Immature natural killer cell (primary cell): ENCODE measurements at places on chromosomes 5 and 9.

- DNase-seq = no peak
Observed at GRCh38 chr5:158466191-158466590, 607.2 kb upstream of the CLINT1 start.

DNA sequence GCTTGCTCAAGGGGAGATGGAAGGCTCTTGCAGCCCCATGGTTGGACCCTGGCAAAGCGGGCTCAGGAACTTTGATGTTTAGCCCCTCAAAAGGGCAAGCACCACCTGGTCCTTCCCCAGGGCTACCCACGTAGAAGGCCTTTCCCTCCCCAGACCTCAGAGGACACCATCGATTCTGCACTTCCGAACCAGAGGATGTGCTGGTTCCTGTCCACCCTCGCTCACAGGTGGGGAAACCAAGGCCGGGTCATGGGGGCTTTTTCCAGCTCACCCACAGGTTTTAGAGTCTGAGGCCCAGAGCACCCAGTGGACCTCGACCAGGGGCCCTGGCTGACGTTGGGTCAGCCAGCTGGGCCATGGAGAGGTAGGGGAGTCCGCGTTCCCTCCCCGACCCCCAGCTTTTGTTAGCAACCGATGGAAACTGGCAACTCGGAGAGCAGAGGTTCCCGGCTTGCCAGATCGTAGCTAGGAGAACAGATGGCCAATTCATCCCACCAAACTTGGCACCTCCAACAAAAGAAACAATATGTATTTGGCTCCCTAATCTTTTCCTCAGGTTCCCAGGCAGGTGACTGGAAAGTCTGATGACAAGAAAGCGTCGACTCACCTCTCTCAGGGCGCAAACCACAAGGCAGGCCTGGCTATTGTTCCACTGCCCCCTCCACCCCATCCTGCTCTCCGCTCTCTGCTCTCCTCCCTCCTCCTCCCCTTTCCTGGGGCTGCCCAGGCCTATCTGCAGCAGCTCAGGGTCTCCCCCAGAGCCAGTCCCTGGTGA, 167.6 kb upstream of the SMIM23 start:
- DNase-seq = no peak

DNA sequence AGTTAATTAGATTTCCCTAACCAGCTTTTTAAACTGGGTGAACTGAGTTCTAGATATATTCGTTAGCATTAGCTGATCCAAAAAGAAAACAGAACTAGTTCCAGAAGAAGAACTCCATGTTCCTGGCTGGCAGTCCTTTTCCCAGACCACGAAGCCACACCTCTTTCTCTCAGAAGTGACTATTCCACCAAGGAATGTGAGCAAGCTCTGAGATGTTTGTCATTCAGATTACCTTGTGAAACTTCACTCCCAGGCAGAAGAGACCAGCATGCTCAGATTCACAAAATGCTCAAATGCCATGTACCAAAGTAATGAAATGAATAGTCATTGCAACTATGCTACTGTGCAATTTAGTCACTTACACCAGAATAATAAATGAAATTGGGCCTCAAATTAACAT, 4.4 kb upstream of the SSBP2 start:
- no peak for DNase-seq

DNA sequence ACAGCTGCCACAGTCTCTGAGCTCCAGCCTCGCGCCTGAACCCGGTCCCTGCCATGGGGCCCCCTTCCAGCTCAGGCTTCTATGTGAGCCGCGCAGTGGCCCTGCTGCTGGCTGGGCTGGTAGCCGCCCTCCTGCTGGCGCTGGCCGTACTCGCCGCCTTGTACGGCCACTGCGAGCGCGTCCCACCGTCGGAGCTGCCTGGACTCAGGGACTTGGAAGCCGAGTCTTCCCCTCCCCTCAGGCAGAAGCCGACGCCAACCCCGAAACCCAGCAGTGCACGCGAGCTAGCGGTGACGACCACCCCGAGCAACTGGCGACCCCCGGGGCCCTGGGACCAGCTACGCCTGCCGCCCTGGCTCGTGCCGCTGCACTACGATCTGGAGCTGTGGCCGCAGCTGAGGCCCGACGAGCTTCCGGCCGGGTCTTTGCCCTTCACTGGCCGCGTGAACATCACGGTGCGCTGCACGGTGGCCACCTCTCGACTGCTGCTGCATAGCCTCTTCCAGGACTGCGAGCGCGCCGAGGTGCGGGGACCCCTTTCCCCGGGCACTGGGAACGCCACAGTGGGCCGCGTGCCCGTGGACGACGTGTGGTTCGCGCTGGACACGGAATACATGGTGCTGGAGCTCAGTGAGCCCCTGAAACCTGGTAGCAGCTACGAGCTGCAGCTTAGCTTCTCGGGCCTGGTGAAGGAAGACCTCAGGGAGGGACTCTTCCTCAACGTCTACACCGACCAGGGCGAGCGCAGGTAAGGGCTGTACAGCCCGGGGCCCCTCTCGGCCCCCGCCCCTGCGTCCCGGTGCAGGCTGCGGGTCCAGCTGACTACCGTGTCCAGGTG, 509 bp downstream of the LVRN start:
- peak; percentile 2 for DNase-seq

DNA sequence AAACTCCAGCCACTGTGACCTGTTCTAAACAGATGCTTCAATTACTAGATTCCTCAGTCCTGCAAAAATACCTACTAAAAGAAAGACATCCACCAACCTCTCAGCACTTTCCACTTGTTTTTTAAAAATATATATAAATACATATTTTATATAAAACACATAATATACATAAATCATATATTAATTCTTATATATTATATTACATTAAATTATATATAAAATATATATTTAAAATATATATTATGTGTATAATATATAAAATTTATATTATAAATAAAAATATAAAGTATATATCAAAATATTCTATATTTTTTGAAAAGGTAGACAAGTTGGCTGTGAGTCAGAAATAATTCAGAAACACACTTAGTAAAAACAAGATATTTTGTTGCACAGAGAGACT, 2371.8 kb upstream of the ACO1 start:
- no peak for DNase-seq

DNA sequence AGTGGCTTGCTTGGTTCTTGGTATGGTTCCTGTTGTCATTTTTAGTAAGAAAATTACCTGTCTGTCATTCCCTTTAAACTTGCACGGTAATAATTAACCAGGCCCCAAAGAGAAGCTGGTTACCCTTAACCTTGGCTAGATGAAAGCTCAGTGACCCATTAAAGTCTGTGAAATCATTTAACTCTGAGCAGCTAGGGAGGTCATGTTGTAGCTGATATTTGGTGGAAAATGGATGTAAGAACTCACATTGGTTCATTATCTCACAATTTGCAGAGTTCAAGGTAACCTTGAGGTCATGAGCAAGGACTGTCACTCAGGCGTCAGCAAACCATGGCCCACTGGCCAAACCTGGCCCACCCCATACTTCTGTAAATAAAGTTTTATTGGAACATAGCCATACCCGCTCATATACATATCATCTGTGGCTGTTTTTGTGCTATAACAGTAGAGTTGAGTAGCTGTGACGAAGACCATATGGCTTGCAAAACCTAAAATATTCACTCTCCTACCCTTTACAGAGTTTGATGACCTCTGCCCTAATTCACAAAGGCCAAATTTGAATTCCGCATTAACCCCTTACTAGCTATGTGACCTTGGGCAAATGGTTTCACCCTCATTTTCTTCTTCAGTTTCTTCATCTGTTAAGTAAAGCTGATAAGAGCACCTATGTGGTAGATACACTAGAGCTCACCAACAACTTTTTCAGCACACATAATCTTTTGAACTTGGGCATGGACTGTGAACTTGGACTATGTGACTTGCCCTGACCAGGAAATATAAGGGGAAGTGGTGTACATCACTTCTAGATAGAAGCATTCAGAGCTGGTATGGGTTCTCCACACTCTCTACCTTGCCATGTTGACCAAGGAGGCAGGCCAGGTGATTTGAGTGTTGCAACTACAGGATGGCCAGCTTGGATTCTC, 61.5 kb upstream of the CPEB4 start:
- DNase-seq = no peak

- DNase-seq = no peak
Observed at GRCh38 chr5:7190712-7191250, 205.2 kb upstream of the ADCY2 start.

- DNase-seq = no peak
Observed at GRCh38 chr9:137789295-137789895, 88.2 kb upstream of the CACNA1B start.

- DNase-seq = no peak
Observed at GRCh38 chr5:122291000-122291901, 20.8 kb upstream of the SNCAIP start.

GRCh38 chr5:107518616-107519015, 152.1 kb downstream of the EFNA5 start:
- DNase-seq = no peak

GRCh38 chr5:118956727-118957126, 31.6 kb downstream of the DTWD2 start:
- no peak for DNase-seq

- no peak for DNase-seq
Observed at GRCh38 chr5:31855134-31856040, 216.5 kb downstream of the PDZD2 start.

- DNase-seq = no peak
Observed at GRCh38 chr9:112203536-112203935, 28.4 kb upstream of the SUSD1 start.

GRCh38 chr5:68795190-68795589, 298.6 kb upstream of the SLC30A5 start:
- no peak for DNase-seq

- no peak for DNase-seq
Observed at GRCh38 chr5:80010754-80011392, 19.8 kb upstream of the MTX3 start.

DNA sequence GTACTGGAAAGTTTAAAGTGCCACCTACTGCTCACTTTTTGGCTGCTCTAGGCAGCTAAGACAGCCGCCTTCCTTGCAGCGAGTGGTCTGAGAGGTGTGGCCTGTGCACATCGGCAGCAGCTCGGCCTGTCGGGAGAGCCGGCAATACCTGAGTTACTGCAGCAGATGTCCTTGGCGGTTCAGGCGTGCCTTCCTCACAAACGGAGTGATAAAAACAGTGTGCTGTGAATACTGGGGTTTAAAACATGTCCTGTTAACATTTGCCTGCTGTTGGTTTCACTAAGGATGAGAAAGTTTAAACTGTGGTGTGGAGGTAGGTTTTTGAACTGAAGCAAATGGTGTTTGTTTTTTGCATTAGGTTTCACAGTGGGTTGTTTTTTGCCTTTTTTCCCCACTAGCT, 12.9 kb downstream of the TRAF2 start:
- no peak for DNase-seq

- DNase-seq = no peak
Observed at GRCh38 chr5:45454114-45454513, 242.1 kb downstream of the HCN1 start.

GRCh38 chr5:97528941-97529340, 345.9 kb upstream of the RIOK2 start:
- no peak for DNase-seq

DNA sequence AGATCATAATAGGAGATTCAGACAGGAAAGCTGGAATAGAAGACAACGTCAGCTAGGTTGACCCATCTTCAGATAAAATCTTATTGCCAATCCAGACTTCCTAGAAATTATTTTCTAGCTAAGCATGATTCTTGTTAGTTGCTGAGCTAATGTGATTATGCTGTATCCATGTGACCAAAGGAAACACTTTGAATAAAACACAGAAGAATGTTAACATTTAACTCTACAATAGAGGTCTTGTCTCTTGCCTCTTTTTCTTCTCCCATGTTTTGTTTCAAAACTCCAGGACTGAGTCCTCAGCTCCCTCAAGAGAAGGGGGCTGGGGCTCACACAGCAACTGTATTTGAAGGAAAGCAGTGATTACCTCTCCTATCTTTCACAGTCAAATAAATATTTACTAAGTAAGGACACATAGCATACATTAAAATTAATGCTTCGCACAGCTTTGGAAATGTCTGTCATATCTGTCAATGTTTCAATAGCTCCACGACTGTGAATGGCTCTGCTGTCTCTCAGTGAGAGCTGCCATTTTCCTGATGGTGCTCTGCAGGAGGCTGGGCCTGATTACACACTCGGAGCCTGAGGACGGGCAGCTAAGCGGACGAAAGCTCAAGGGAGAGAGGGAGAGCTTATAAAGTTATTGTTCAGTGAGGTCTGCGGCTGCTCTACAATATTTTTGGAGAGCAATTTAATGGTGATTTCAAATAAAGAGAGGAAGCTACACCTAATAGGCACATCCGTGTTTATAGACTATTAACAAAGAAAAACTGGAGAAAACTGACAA, 64.8 kb upstream of the ZNF462 start:
- DNase-seq = no peak

- no peak for DNase-seq
Observed at GRCh38 chr5:150789943-150790611, 11.5 kb downstream of the SMIM3 start.

DNA sequence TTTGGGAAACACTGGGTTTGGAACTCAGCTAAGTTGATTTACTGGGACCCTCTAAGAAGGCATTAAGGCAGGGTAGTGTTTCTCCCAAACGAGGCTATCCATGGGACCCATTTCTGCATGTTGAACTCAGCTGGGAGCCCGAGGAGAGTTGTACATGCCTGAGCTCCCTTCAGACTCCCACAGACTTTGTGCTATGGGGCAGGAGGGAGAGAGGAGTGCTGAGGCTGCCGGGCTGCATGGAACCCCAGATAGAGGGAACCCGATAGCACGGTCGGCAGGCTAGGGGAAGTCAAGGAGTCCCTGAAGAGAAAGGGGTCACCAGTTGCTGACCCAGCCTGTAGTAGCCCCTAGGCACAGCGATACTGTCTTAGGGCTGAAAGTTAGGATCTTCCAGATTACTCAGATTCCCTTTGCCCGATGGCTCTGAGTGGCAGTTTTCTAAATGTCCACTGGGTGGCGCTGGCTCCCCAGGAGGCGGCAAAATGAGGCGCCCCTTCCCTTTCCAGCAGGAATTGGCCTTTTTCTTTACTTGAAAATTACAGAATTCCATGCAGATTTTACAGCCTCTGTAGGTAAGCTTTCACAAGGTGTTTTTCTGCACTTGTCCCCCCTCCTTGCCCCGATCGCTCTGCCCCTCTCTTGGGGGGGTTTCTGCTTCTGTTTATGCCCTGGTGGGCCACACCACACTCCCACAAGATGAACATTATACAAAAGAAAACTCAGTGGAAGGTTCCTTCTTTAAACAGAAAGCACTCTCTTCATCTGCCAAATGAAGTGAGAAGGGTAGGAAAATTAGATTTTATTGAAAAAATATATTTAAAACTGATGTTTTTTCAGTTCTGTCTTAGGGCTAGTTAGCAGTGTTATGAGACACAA, 17.8 kb downstream of the NANS start:
- peak; percentile 61 for DNase-seq

DNA sequence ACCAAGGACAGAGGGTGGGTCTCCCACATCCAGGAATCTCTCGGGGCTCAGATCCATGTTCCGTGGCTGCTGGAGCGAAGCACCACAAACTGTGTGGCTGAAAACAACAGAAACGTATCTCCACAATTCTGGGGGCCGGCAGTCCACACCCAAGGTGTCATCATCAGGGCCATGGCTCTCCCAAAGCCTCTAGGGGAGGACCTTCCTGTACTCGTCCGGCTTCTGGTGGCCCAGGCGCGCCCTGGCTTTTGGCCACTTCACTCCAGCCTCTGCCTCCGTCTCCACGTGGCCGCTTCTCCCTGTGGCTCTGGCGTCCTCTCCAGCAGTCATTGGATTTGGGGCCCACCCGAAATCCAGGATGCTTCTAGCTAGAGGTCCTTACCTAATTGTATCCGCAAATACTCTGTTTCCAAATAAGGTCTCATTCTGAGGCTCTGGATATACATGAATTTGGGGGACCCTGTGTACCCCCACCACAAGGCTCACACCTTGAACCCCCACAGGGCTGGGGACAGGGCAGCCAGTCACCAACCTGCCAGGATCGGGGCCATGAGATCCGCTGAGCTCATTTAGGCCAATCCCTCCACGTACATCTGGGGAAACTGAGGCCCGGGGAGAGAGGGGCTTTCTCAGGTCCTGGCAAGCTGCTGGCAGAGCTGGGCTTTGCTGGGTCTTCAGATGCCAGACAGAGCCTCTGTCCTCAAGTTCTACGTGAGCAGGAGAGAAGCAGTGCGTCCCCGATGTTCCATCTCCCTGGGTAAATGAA, 158.2 kb downstream of the OLFM1 start:
- no peak for DNase-seq
